ENCODE measurements at places on chromosomes 1 and 21.

DNA sequence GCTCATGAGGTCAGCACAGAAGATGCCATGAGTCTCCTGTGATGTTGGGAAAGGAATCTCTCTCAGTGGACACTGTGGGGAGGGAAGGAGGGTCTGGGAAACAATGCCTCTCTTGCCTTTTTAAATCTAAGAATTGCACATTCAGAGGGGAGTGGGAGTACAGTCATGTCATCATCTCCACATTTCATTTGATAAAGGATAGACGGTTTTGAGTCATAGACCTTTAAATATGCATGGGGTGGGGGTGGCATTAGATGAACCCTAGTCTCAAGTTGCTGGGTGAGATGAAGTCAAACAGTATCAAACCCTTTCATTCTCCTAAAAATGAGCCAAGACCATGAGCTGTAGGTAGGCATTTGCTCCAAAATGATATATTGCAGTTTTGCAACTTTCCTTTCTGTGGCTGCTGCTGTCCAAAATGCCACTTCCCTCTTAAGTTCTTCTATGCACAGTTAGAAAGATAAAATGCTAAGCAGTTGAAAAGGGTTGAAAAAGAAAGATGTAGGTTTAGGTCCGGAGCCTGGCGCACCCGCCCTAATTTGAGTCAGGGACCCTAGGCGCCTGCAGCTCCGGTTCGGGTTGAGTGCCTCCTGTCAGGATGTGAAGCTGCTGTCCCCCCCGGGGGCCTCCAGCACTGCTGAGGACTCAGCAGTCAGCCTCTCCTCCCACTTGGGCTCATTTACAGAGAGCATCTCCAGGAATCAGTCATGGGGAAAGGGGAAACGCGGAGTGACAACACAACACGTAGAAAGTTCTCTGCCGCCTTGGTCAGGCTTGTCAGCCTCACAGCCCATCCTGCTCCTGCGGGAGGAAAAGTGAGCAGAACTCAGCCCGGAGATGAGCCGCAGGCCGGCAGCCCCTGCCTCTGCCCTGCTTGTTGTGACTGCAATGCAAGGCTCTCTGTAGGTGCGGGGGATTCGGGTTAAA is 479.3 kb upstream of the RUNX1 start:
- no peak for DNase-seq

DNA sequence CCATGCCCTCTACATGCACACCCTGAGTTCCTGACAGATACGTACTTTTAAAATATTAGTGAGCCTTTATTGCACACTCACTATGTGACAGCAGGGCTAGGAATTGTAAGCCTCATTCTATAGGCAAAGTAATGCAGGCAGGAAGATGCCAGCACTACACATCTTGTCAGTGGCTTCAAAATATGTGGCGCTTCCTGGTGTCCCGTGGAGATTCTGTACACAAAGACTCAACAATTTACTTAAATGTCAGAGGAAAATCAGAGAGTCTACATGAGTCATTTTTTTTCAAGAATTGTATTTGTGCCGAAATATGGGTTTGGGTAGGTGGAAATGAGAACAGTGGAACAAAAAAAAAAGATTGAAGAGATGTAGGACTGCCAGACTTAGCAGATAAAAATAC is 27.6 kb downstream of the RNASEL start:
- DNase-seq: no peak

DNA sequence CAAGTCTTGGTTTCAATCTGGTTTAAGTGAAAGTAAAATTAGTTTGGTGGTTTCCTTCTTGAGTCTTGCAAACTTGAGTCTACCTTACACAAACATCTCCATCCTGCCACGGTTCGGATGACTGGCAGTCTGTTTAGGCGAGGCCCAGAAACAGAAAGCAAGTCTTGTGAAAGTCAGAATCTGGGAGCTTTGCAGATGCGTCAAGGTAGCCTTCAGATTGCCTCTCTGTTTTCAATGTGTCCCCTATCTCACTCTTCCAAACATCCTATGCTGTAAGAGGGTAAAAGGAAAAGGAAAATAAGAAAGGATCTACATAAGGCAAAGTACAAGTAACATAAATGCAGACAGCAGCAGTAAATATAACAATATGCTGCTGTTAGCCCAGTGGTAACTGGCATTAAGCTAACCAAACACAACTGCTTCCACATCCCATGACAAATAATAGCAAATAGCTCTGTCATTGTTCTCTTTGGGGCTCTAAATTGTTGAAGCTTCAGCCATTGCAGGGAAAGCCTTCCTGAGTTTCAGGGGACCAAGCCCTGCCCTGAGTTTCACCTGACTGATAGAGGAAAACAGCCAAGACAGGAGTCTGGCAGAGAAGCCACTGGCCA is 26.2 kb upstream of the C1orf105 start:
- DNase-seq: peak; percentile 36

GRCh38 chr1:60949154-60949825 is 133.1 kb upstream of the NFIA start:
- DNase-seq: no peak

DNA sequence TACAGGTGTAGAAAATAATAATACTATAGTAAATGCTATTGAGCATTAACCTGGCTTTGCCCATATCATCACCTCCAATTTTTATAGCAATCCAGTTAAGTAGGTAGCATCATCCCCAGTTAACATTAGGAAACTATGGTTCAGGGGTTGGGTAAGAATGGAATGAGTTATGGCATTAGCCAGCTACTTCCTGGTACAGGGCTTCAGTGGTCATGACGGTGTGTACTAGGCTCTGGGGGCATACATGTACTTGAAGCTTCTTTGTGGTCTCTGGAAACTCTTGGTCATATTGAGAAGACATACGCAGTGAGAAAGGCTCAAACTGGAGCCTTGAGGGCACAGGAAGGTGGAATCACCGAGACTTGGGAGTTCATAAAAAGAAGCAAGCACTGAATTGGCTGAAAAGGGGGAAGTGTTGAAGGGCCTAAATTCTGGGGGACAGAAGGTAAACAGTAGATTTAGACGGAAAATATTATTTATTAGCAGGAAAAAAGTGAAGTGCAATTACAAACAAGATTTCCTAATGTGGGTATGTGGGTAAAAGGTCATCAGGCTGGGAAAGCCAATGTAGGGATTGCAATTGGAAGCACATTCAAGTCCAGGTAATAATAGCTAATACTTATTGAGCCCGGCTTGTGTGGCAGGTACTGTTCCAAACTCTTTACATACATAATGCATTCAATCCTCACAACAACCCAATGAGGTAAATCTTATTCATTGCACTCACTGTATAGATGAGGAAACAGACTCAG is 114.2 kb upstream of the ATP1A1 start:
- no peak for DNase-seq

GRCh38 chr1:202244841-202245261 is 51.3 kb downstream of the LGR6 start:
- DNase-seq: no peak

- DNase-seq: no peak
These were observed 5.7 kb downstream of the KCNN3 start for GRCh38 chr1:154864189-154864975.
